ENCODE measurements at places on chromosomes 4 and X.

- no peak overlapping the region for H3K27ac ChIP-seq
- H3K27me3 ChIP-seq, result peaks cover 2% of the 10 kb centered on the region
- no peaks in the 10 kb centered on the region for H3K36me3 ChIP-seq
- H3K4me3 ChIP-seq, result no peak overlapping the region
- no peaks in the 10 kb centered on the region for H3K4me1 ChIP-seq
Measured at GRCh38 chrX:153209347-153209746, 30.3 kb downstream of the MAGEA1 start.

DNA sequence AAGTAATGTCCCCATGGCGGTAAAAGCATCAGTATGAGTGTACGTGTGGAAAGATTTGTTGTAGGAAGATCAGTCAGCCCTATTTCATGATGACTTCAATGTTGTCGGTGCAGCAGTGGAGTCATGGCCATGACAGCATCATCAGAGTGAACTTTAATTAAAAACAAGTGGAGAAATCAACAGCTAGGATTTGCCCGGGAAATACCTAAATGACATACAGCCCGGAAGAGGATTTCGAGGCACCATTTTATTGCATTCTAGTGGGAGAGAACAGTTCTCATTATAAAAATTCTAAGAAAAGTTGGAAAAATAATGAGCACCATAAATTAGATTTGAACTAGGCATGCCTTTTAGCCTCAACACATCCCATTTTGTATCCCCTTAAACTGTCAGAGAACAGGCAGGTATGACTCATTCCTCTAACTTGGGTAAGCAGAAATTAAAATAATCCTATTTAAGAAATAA, 170.1 kb downstream of the SHROOM3 start:
- H3K4me3 ChIP-seq, result no peak overlapping the region
- H3K4me1 ChIP-seq, result peaks cover 2% of the 10 kb centered on the region
- no peaks in the 10 kb centered on the region for H3K36me3 ChIP-seq

GRCh38 chr4:83993774-83994173, 457.9 kb downstream of the GPAT3 start:
- no peaks in the 10 kb centered on the region for H3K36me3 ChIP-seq
- H3K27me3 ChIP-seq, result no peaks in the 10 kb centered on the region
- H3K27ac ChIP-seq, result no peak overlapping the region
- no peak overlapping the region for H3K4me3 ChIP-seq
- no peaks in the 10 kb centered on the region for H3K4me1 ChIP-seq

- H3K36me3 ChIP-seq, result no peaks in the 10 kb centered on the region
- H3K4me3 ChIP-seq, result no peak overlapping the region
- no peak for DNase-seq
- no peaks in the 10 kb centered on the region for H3K4me1 ChIP-seq
Measured at GRCh38 chrX:20665481-20665880, 398.8 kb upstream of the RPS6KA3 start.

DNA sequence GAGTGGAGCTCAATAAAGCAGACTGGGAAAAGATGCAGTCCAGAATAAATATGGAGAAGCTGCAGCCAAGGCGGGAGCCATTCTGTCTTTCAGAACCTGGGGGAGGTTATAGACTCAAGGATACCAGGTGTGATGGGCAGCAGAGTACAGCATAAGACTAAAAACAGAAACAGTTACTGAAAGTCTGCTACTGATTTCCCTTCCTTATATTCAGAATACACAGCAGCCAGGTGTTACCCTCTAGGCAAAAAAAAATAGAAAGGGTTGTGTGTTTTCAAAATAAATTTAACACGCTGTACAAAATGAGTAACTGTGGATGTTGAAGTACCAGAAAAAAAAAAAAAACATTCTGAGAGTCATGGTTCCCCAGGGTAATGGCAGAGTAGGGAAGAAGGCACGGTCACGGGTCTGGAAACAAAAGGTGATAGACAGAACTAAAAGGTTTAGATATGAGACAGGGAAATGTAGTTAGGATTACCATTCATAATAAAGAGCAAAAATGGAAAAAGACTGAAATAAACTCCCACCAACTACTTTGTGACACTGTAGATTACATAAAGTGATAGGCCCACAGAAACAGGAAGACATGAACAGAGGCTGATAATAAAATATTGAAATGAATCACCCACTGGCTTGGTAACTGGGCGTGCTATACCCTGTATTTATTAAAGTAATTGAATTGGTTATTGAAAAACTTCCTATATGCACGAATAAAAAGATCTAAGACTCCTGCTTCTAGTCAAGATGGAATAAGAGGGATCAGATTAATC, 10.8 kb upstream of the HHIP start:
- H3K27me3 ChIP-seq, result no peaks in the 10 kb centered on the region
- no peaks in the 10 kb centered on the region for H3K4me1 ChIP-seq
- no peak overlapping the region for H3K4me3 ChIP-seq

DNA sequence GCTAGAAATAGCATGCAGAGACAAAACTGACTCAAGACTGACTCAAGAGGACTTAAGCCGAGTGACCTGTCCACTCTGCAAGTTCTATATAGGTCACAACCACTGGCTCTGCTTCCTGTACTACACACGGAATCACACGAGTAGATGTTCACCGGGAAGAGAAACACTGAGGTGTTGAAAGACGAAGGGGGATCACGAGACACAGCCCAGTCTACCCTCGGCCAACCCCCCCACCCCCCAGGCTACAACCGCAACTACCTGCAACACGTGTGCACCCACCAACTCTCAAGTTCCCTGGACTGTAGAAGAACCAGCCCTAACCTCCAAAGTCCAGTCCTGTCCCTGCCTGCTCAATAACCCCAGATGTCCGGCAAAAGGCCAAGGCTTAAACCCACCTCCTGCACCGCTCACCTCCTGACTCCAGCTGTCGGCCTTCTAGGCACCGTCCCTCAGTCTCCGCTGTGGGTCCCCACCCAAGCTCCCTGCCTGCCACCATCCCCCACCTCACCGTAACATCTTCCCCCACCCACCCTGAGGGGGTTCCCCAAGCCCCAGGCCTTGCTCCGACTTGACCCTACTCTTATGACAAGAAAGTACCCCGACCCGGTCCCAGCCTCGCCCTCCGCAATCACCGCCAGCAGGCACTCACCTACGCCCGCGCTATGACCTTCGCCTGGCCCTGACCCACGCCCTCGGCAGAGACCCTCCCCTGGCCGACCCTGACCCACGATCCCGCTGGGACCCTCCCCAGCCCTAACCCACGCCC, 739 bp downstream of the GAK start:
- H3K27me3 ChIP-seq, result no peaks in the 10 kb centered on the region
- no peak for DNase-seq
- H3K4me1 ChIP-seq, result peaks cover 19% of the 10 kb centered on the region
- peak overlapping the region; percentile 98 for H3K27ac ChIP-seq
- peak overlapping the region; percentile 93 for H3K4me3 ChIP-seq

DNA sequence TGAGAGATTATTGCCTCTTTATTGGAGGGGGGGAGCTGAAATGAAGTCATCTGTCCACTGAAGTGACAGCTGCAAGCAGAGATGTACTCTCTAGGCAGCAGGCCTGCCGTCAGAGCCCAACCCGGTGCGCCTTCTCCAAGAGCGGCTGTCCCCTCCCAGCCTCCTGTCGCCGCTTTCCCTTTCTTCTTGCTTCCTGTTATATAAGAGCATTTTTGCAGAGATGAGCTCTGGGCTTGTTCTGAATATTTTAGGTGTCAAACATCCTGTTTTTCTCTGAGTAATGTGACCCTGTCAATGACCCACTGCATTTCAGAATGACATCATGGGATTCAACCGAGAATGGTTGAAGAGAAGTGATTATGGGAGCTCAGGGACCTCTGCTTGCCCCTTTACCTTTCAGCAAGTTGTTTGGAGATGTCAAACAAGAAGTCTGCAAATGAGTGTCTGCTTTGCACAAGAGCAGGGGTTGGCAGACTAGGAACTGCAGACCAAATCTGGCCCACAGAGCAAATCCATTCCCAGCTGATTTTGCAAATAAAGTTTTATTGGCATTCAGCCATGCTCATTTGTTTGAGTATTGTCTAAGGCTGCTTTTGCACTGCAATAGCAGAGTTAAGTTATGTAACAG, 79.9 kb downstream of the SLC9A6 start:
- no peaks in the 10 kb centered on the region for H3K4me1 ChIP-seq
- no peaks in the 10 kb centered on the region for H3K36me3 ChIP-seq
- H3K4me3 ChIP-seq, result no peak overlapping the region
- peak; percentile 31 for DNase-seq
- H3K27ac ChIP-seq, result no peak overlapping the region

- no peak overlapping the region for H3K4me3 ChIP-seq
- DNase-seq, result no peak
- no peaks in the 10 kb centered on the region for H3K36me3 ChIP-seq
- H3K27me3 ChIP-seq, result no peaks in the 10 kb centered on the region
- no peaks in the 10 kb centered on the region for H3K4me1 ChIP-seq
Measured at GRCh38 chr4:141913928-141914327, 277.5 kb downstream of the IL15 start.

GRCh38 chr4:168247603-168248002, 70.9 kb downstream of the DDX60 start:
- H3K36me3 ChIP-seq, result peaks cover 18% of the 10 kb centered on the region
- no peaks in the 10 kb centered on the region for H3K27me3 ChIP-seq
- H3K4me3 ChIP-seq, result no peak overlapping the region
- H3K4me1 ChIP-seq, result no peaks in the 10 kb centered on the region

- no peak overlapping the region for H3K27ac ChIP-seq
- no peak for DNase-seq
- no peaks in the 10 kb centered on the region for H3K4me1 ChIP-seq
- no peak overlapping the region for H3K4me3 ChIP-seq
Measured at GRCh38 chr4:114384629-114385028, 214.0 kb upstream of the UGT8 start.

GRCh38 chr4:168183717-168184571, 91.6 kb downstream of the ANXA10 start:
- no peak overlapping the region for H3K4me3 ChIP-seq
- H3K4me1 ChIP-seq, result no peaks in the 10 kb centered on the region
- no peaks in the 10 kb centered on the region for H3K27me3 ChIP-seq
- no peaks in the 10 kb centered on the region for H3K36me3 ChIP-seq
- peak; percentile 68 for DNase-seq

GRCh38 chr4:38560340-38560739, 103.7 kb upstream of the KLF3 start:
- H3K4me3 ChIP-seq, result no peak overlapping the region
- no peaks in the 10 kb centered on the region for H3K27me3 ChIP-seq
- H3K27ac ChIP-seq, result no peak overlapping the region
- DNase-seq, result no peak
- no peaks in the 10 kb centered on the region for H3K36me3 ChIP-seq

DNA sequence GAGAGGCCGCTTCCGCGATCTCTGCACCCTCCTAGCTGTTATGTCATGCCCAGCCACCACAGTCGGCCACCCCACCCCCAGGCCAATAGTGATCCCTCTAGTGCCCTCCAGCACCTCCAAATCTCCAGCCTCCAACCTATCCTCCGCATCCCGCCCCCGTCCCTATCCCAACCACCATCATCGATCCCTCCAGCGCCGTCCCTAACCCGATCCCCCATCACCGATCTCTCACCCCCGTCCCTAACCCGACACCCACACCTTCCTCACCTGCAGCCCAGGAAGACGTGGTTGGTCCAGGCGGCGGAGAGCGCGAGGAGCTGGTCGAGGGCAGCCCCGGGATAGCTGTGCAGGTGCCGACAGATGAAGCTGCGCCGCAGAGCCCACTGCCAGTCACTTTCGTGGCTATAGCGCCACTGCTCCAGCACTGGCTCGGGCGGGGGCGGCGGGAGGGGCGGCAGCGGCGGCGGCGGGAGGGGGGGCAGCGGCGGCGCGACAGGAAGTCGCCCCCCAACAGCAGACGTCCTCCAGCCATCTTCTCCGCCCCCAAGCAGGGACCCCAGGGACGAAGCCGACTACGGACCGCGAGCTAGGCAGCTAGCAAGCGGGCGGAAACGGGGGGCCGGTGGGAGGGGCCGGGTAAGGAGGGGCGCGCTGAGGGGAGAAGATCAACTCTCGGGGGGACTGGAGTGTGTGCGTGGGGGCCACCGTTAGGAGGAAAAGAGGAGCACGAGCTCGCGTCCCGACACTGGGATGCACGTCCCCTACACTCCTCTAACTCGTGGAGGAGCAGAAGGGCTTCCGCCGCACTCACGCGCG, 552 bp downstream of the NKRF start:
- H3K4me1 ChIP-seq, result no peaks in the 10 kb centered on the region
- H3K4me3 ChIP-seq, result peak overlapping the region; percentile 69
- H3K27ac ChIP-seq, result peak overlapping the region; percentile 94
- H3K36me3 ChIP-seq, result no peaks in the 10 kb centered on the region
- H3K27me3 ChIP-seq, result no peaks in the 10 kb centered on the region

DNA sequence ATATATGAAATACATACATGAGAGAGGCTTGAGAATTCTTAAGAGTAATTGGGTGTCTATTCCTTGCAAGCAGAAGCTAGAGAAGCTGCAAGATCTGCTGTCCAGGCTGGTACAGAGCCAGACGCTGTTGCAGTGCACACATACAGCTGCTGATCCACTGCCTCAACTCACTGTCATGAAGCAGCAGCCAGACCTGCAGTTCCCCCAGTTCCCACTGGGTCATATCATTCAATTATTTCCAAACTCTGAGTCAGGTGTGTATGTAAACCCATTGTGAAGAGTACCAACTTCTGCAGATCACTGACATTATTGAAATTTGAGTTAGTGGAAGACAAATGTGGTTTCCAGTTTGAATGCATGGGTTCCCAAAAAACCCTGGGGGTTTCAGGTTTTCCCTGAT, 1212.8 kb upstream of the ADGRL3 start:
- H3K4me1 ChIP-seq, result peaks cover 4% of the 10 kb centered on the region
- H3K27ac ChIP-seq, result no peak overlapping the region
- H3K36me3 ChIP-seq, result no peaks in the 10 kb centered on the region
- DNase-seq, result no peak

GRCh38 chrX:45164995-45165394, 35.7 kb downstream of the DIPK2B start:
- peaks cover 13% of the 10 kb centered on the region for H3K27me3 ChIP-seq
- DNase-seq, result no peak
- no peaks in the 10 kb centered on the region for H3K4me1 ChIP-seq
- no peak overlapping the region for H3K27ac ChIP-seq
- no peak overlapping the region for H3K4me3 ChIP-seq

DNA sequence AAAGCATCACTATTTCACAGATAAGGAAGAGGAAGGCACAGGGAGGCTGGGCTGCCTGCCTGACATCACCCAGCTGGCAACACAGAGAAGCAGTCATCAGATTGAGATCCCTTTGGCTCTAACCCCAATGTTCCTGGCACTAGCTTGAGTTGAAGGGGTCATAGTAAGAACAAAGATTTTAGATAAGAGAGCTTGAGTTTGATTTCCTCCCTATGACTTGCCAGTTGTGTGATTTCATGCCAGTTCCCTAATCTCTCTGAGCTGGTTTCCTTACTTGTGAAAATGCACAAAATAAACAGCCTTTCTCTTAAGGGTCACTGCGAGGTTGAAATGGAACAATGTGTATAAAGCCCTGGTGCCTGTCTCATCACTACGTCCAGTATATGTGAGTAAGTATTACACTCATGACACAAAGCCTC, 475.4 kb upstream of the HS3ST1 start:
- peak; percentile 98 for DNase-seq
- no peaks in the 10 kb centered on the region for H3K36me3 ChIP-seq
- H3K27me3 ChIP-seq, result no peaks in the 10 kb centered on the region
- H3K4me1 ChIP-seq, result peaks cover 70% of the 10 kb centered on the region
- no peak overlapping the region for H3K4me3 ChIP-seq
- peak overlapping the region; percentile 89 for H3K27ac ChIP-seq

- peaks cover 3% of the 10 kb centered on the region for H3K27me3 ChIP-seq
- H3K4me1 ChIP-seq, result no peaks in the 10 kb centered on the region
- no peak for DNase-seq
- no peak overlapping the region for H3K4me3 ChIP-seq
Measured at GRCh38 chrX:17160975-17161374, 214.0 kb upstream of the NHS start.

GRCh38 chr4:149203256-149204001, 612.2 kb downstream of the IQCM start:
- peak; percentile 2 for DNase-seq
- peak overlapping the region; percentile 69 for H3K27ac ChIP-seq
- no peaks in the 10 kb centered on the region for H3K36me3 ChIP-seq
- H3K4me3 ChIP-seq, result no peak overlapping the region
- H3K27me3 ChIP-seq, result no peaks in the 10 kb centered on the region
